Activated naive CD4-positive, alpha-beta T cell treated with anti-CD3 and anti-CD28 coated beads, Interleukin-2, amount 50 U/mL, for 72 hours (primary cell): ENCODE measurements at places on chromosomes 1 and 21.

DNA sequence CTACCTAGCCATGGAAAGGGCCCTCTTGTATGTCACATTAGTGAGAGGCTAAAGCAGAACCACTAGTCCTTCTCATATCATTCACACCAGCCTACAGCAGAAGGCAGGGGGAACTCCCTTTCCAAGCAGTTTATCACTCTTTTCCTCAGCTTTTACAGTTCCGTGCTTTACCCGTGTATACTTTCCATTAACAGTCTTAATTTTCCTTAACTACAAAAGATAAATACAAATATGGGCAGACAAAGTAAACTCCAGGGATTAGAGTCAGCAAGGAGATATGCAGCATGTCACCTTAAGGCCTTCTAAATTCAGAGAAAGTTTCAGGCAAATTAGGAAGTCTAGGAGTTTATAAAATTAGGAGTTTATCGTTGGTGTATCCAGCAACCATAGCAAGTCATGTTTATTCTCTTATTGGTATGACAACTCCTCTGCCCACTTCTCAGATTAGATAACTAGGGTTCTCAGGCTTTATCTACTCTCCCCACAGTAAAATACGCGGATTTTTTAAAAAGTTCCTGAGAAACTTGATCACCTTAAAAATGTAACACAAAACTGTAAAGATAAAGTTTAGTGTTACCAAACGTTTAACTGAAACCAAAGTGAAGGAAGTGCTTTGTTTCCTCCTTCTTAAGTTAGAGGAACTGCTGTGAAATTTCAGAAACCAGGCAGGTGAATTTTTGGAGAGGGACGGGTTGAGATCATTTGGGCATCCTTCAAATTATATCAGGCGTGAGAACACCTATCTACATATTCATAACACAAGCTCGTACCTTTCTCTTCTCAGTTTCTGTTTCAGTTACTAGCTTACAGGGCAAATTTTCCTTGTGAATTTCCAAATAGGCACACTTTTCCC, 42.7 kb upstream of the SLC19A2 start:
- DNase-seq, result no peak

GRCh38 chr1:41355761-41356160, 5.5 kb upstream of the FOXO6 start:
- no peak for DNase-seq

DNA sequence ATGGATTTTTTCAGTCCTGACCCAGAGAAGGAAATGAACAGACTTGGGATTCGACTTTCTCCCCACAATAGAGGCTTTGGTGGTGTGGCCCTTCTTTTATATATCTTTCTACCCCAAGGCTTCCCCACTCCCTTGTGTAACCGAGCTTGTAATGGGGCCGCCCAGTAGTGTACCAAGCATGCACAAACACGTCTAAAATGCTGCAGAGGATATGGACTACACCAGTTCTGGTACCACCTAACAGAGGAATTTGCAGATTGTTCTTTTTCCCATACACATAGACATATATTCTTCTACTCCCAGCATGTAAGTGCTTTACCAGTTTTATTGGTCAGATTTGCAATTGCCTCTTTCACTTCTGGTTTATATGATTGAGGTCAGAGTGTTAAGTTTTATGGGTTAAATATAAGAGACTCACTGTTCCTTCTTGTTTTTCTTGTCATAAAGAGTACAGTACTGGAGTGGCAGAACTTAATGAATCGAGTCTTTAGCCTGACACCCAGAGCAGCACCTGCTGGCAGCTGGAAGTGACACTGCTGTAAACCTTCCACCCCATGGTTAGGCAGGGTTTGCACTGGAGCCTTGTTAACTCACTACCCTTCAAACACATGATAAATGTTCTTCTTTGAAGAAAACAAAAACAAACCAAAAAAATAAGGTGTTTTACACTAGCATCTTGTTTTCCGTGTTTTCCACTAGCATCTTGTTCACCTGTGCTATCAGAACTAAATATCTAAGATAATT, 198.6 kb downstream of the PTPRC start:
- DNase-seq, result no peak

DNA sequence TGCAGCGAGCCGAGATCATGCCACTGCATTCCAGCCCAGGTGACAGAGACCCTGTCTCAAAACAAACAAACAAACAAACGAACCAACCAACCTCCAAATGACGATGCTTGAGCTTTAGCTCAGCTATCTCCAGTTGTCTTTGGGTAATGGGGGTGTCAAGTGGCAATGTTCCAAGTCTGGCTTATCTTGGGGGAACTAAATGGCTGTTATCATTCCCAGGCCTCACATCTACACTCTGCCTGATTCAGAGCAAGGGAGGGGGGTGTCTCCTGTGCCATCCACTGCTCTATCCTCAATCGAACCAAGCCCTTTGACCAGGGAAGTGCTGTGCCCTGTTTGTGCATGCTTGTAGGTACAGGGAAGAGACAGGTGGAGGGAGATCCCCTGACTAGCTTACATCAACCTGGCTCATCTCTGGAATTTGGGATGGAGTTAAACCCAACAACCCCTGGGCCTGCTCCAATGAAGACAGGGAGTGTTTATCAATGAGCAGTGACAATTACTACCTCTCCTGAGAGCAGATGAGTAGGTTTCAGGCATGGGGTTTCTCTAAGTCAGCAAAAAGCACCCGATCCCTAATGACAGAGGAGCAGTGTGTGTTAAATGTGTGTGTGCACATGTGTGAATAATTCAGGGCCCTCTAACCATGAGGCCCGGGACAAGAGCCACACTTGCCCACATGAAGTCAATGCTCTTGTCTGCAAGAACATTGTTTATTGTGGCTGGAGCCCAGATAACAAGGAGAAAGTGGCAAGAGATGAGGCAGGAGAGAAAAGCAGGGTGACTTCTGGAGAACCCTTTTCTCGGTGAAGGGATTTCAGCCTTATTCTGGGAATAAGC, 20.3 kb upstream of the IL6R start:
- DNase-seq, result no peak

DNA sequence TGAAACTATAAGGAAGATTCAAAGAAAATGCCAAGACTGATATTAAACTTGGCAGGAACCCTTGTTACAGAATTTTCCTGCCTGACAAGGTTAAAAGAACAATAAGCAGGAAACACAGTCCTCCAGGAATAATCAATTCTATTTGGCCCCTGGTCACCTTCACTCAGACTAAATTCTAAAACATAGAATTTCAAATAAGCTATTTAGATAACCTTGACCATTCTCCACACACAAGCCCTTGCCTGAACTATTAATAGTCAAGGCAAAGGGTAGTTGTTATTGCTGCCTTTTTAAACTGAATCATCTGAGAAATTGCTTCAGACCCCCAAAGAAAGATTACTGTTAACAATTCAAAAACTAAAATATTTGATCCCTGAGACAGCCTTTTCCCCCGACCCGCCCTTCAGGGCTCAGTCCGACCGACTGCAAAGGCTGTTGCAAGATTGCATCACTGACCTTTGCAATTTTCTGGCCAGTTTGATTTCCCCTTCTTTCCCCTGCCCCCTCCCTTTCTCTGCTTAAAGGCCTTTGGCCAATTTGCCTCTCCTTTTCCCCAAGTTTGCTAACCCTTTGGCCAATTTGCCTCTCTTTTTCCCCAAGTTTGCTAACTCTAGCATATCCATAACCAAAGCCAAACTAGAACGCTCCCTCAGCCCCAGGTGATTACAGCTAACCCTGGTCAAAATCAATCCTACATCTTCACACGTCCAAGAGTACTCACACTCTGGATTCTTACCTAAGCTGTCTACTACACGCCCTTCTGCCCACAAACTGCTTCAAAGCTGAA, 1.4 kb upstream of the G0S2 start:
- no peak for DNase-seq

- DNase-seq, result no peak
Measured at GRCh38 chr1:47161298-47162040, 24.2 kb downstream of the CYP4A22 start.

- DNase-seq, result no peak
Measured at GRCh38 chr1:197606168-197606845, 169.0 kb downstream of the DENND1B start.

DNA sequence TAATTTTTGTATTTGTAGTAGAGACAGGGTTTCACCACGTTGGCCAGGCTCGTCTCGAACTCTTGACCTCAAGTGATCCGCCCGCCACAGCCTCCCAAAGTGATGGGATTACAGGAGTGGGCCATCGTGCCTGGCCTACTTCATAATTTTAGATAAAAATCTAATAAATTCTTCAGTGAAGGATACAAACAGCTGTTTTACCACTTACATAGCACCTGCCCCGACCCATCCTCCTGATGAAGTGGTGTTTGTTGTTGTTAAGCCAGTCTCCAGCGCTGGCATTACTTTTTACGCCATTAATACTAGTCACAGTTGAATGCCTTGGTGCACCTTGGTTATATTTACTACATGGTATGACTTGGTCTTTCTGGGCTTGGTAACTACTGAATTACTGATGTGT, 12.3 kb upstream of the RAP1GAP start:
- DNase-seq, result no peak

- no peak for DNase-seq
Measured at GRCh38 chr1:35316264-35316663, 47.8 kb downstream of the ZMYM4 start.

GRCh38 chr1:52904927-52905698, 16.4 kb downstream of the ECHDC2 start:
- no peak for DNase-seq
